Muscle of leg (tissue), 16 donors: ENCODE measurements at places on chromosomes 12 and 14. TPM values are rescaled to one million over a fixed set of nuclear protein-coding genes. Genes with fewer than 3 reads are reported as not detected.

The KERA gene
- total RNA-seq = 223 TPM

- no peaks in the 10 kb centered on the region for H3K27me3 ChIP-seq
- H3K4me3 ChIP-seq = no peak overlapping the region
- H3K4me1 ChIP-seq = peaks cover 20% of the 10 kb centered on the region
- no peak for DNase-seq
- H3K27ac ChIP-seq = no peak overlapping the region
Measured at GRCh38 chr12:96225994-96226399, 31.8 kb downstream of the ELK3 start.

DNA sequence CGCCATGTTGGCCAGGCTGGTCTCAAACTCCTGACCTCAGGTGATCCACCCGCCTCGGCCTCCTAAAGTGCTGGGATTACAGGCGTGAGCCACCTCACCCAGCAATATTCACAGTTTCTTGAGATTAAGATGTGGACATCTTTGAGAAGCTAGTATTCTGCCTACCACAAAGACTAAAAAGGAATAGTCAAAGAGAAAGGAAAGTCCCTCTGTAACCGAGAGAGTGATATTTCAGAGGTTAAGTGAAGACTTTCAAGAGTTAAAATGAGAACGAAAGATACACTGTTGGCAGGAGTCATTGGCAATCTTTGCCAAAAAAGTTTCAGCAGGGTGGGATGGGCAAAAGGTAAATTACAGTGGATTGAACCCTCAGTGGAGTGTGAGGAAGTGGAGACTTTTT lies 15.6 kb downstream of the DGKA start:
- no peak overlapping the region for H3K27ac ChIP-seq
- no peak for DNase-seq
- H3K36me3 ChIP-seq = peaks cover 10% of the 10 kb centered on the region

DNA sequence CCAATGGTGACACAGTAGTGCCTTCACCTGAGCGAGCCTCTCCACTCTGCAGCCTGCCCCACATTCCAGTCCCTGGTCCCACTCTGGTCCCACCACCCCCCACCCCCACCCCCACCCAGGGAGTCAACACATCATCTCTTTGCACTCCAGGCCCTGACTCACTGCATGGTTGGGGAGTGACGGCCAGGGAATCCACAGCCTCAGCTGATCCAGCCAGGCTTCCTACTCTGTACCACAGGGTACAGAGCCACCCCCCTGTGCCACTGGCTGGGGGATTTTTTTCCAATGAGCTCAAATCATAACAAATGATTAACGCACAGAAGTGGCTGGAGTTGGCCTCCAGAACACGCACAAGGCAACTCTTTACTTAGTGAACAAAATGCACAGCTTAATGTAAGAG lies 233.7 kb downstream of the NTF3 start:
- DNase-seq = no peak
- H3K27me3 ChIP-seq = no peaks in the 10 kb centered on the region
- H3K4me1 ChIP-seq = peaks cover 22% of the 10 kb centered on the region
- H3K4me3 ChIP-seq = no peak overlapping the region

GRCh38 chr14:53325176-53325806 lies 172.2 kb upstream of the DDHD1 start:
- peak; percentile 51 for DNase-seq
- H3K27me3 ChIP-seq = no peaks in the 10 kb centered on the region
- no peaks in the 10 kb centered on the region for H3K4me1 ChIP-seq
- H3K27ac ChIP-seq = no peak overlapping the region

The C14orf39 gene
- 2.3 TPM for total RNA-seq

DNA sequence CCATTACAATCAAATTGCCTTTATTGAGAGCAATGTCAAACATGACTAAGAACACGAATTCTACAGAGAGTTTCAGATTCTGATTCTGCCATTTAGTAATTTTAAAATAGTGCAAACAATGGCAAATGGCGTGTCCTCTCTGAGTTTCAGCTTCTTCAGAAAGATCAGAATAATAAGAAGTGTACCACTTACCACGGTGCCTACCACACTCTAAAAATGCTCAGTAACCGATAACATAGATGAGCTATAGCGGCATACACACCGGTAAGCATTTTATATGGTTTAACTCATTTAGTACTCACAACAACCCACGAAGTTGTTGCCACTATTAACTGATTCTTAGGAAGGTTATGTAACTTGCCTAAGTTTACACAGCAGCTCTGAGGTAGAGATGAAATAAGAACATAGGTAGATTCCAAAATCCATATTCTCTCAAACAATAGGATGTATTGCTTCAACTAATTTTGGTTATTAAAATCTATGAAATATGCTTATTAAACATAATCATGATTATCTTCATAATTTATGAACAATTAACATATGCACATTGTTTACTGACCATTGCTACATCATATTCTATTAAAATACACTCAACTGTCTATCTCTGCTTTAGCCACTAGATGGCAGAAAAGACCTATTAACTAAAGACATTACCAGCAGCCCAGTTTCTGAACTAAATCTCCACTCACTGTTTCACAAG lies 38.3 kb downstream of the SLC6A15 start:
- peaks cover 2% of the 10 kb centered on the region for H3K4me1 ChIP-seq
- no peaks in the 10 kb centered on the region for H3K27me3 ChIP-seq
- H3K27ac ChIP-seq = no peak overlapping the region
